Liver (tissue), 10 donors: ENCODE measurements at places on chromosomes 7 and 10. TPM values are rescaled to one million over a fixed set of nuclear protein-coding genes. Genes with fewer than 3 reads are reported as not detected.

GRCh38 chr10:103123282-103124024 is 69.6 kb downstream of the NT5C2 start:
- H3K4me3 ChIP-seq, result no peak overlapping the region
- no peaks in the 10 kb centered on the region for H3K27me3 ChIP-seq
- H3K4me1 ChIP-seq, result peaks cover 48% of the 10 kb centered on the region
- peak overlapping the region; percentile 48 for H3K27ac ChIP-seq

HOXA5 gene
- total RNA-seq, result 2.1 TPM

GRCh38 chr7:148327379-148327778 is 263.2 kb upstream of the C7orf33 start:
- H3K4me1 ChIP-seq, result no peaks in the 10 kb centered on the region
- H3K27me3 ChIP-seq, result no peaks in the 10 kb centered on the region
- DNase-seq, result no peak
- no peak overlapping the region for H3K4me3 ChIP-seq
- no peak overlapping the region for H3K27ac ChIP-seq

- H3K4me3 ChIP-seq, result no peak overlapping the region
- no peak overlapping the region for H3K27ac ChIP-seq
- H3K4me1 ChIP-seq, result no peaks in the 10 kb centered on the region
- DNase-seq, result no peak
- no peaks in the 10 kb centered on the region for H3K36me3 ChIP-seq
These were observed 53.3 kb upstream of the SAMD8 start for GRCh38 chr10:75058161-75058560.

DNA sequence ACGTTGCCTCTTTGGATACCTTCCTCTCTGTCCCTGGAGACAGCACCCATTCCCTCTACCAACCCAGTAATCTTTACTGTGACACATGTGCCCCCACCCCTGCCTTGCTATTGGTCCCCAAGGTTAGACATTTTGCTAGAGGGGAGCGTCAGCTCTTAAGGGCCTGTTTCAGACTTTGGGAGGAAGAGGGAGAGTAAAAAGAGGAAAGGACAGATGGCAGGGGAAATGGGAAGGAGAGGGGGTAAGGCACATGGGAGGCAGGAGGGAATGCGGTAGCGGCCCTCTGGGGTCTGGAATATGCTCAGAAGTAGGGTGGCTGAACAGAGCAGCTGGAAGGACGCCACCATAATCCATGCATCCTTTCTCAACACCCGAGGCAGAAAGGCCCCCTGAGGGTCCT is 12.2 kb downstream of the BLNK start:
- H3K4me1 ChIP-seq, result peaks cover 26% of the 10 kb centered on the region
- DNase-seq, result no peak
- no peak overlapping the region for H3K4me3 ChIP-seq
- H3K27me3 ChIP-seq, result no peaks in the 10 kb centered on the region
- H3K27ac ChIP-seq, result no peak overlapping the region

- H3K4me1 ChIP-seq, result no peaks in the 10 kb centered on the region
- H3K27me3 ChIP-seq, result no peaks in the 10 kb centered on the region
- H3K4me3 ChIP-seq, result no peak overlapping the region
- H3K36me3 ChIP-seq, result no peaks in the 10 kb centered on the region
- H3K27ac ChIP-seq, result no peak overlapping the region
These were observed 29.1 kb downstream of the GPRIN2 start for GRCh38 chr10:46527241-46527811.

GRCh38 chr7:520503-521161 is 986 bp upstream of the PDGFA start:
- no peak overlapping the region for H3K4me3 ChIP-seq
- no peak for DNase-seq
- peak overlapping the region; percentile 60 for H3K27ac ChIP-seq
- H3K27me3 ChIP-seq, result peaks cover 3% of the 10 kb centered on the region
- H3K4me1 ChIP-seq, result peaks cover 18% of the 10 kb centered on the region
- H3K36me3 ChIP-seq, result no peaks in the 10 kb centered on the region

- no peaks in the 10 kb centered on the region for H3K4me1 ChIP-seq
- peaks cover 8% of the 10 kb centered on the region for H3K36me3 ChIP-seq
- no peak overlapping the region for H3K4me3 ChIP-seq
- H3K27ac ChIP-seq, result no peak overlapping the region
- H3K27me3 ChIP-seq, result no peaks in the 10 kb centered on the region
These were observed 33.9 kb downstream of the RCC1L start for GRCh38 chr7:75039709-75040108.

DNA sequence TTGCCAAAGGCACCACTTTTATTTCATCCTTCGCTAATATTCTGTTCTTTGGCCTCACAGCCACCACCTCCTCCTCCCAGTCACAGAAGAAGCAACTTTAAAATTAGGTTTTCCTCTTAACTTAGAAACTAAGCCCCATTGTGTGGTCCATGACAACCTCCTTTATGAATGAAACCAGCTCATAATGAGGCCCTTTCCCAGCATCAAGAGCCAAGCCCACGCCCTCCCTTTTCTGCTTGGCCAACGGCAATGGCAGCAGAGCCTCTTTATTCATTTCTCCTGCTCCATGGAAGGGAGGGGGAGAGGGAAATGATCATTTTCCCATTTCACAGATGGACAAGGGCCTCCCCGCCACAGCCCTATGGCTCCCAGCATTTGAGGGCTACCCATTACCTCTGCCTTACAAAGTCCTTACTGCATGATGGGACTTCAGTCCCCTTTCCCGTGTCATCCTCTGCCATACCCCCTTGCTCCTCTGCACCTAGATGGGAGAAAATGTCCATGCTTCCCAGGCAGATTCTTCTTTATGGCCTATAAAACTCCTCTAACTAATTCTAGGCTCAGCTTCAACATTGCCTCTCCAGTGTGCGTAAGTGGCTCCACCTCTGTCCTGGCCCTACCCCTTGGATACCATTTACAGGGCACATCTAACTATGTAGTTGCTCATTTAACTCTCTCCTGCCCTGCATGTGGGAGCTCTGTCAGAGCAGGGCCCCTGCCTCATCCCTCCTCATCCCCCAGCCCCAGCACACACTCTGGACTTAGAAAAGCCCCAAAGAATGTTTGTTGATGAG is 475.5 kb downstream of the RPS24 start:
- no peak overlapping the region for H3K27ac ChIP-seq
- H3K36me3 ChIP-seq, result no peaks in the 10 kb centered on the region
- H3K4me3 ChIP-seq, result no peak overlapping the region
- H3K27me3 ChIP-seq, result no peaks in the 10 kb centered on the region
- no peaks in the 10 kb centered on the region for H3K4me1 ChIP-seq

- no peak for DNase-seq
- H3K4me1 ChIP-seq, result peaks cover 4% of the 10 kb centered on the region
- H3K4me3 ChIP-seq, result no peak overlapping the region
- no peaks in the 10 kb centered on the region for H3K36me3 ChIP-seq
- H3K27me3 ChIP-seq, result no peaks in the 10 kb centered on the region
These were observed 535.0 kb downstream of the TNS3 start for GRCh38 chr7:47046949-47047348.

- H3K4me3 ChIP-seq, result no peak overlapping the region
- H3K36me3 ChIP-seq, result no peaks in the 10 kb centered on the region
- peaks cover 9% of the 10 kb centered on the region for H3K4me1 ChIP-seq
- peak; percentile 58 for DNase-seq
- H3K27ac ChIP-seq, result peak overlapping the region; percentile 70
- no peaks in the 10 kb centered on the region for H3K27me3 ChIP-seq
These were observed 2.4 kb upstream of the COBL start for GRCh38 chr7:51318886-51319579.

GRCh38 chr7:106139265-106140251 is 27.4 kb upstream of the SYPL1 start:
- H3K27ac ChIP-seq, result peak overlapping the region; percentile 33
- no peak for DNase-seq
- H3K36me3 ChIP-seq, result no peaks in the 10 kb centered on the region

GRCh38 chr10:132514821-132515520 is 22.6 kb upstream of the INPP5A start:
- no peak overlapping the region for H3K27ac ChIP-seq
- peaks cover 17% of the 10 kb centered on the region for H3K4me1 ChIP-seq
- H3K27me3 ChIP-seq, result no peaks in the 10 kb centered on the region

SEMA3D gene
- 1.2 TPM for total RNA-seq

C10orf95 gene
- not detected for total RNA-seq

TMEM270 gene
- total RNA-seq, result not detected

SLC26A3 gene
- total RNA-seq, result under 0.01 TPM

- H3K27me3 ChIP-seq, result no peaks in the 10 kb centered on the region
- DNase-seq, result no peak
- H3K4me1 ChIP-seq, result peaks cover 3% of the 10 kb centered on the region
- no peak overlapping the region for H3K4me3 ChIP-seq
- peak overlapping the region; percentile 48 for H3K27ac ChIP-seq
These were observed 21.9 kb upstream of the CREB3L2 start for GRCh38 chr7:138023618-138024342.

- H3K27ac ChIP-seq, result no peak overlapping the region
- no peaks in the 10 kb centered on the region for H3K36me3 ChIP-seq
- H3K4me3 ChIP-seq, result no peak overlapping the region
- H3K4me1 ChIP-seq, result peaks cover 1% of the 10 kb centered on the region
- DNase-seq, result no peak
These were observed 99.0 kb upstream of the NMT2 start for GRCh38 chr10:15267496-15267895.

GHRHR gene
- not detected for total RNA-seq

CRPPA gene
- 3.7 TPM for total RNA-seq

PIP gene
- not detected for total RNA-seq

CLDN12 gene
- total RNA-seq, result 23.6 TPM

PON3 gene
- total RNA-seq, result 256 TPM

GRCh38 chr10:61159253-61159652 is 215.3 kb upstream of the RHOBTB1 start:
- no peak overlapping the region for H3K4me3 ChIP-seq
- no peak for DNase-seq

GRCh38 chr7:115240242-115240641 is 318.3 kb downstream of the MDFIC start:
- H3K27me3 ChIP-seq, result no peaks in the 10 kb centered on the region
- H3K27ac ChIP-seq, result no peak overlapping the region
- no peak for DNase-seq
- H3K4me3 ChIP-seq, result no peak overlapping the region

GRCh38 chr7:27114881-27115220 is 12.4 kb upstream of the HOXA2 start:
- peaks cover 3% of the 10 kb centered on the region for H3K4me1 ChIP-seq
- no peak overlapping the region for H3K4me3 ChIP-seq
- H3K36me3 ChIP-seq, result no peaks in the 10 kb centered on the region
- H3K27ac ChIP-seq, result peak overlapping the region; percentile 70

DNA sequence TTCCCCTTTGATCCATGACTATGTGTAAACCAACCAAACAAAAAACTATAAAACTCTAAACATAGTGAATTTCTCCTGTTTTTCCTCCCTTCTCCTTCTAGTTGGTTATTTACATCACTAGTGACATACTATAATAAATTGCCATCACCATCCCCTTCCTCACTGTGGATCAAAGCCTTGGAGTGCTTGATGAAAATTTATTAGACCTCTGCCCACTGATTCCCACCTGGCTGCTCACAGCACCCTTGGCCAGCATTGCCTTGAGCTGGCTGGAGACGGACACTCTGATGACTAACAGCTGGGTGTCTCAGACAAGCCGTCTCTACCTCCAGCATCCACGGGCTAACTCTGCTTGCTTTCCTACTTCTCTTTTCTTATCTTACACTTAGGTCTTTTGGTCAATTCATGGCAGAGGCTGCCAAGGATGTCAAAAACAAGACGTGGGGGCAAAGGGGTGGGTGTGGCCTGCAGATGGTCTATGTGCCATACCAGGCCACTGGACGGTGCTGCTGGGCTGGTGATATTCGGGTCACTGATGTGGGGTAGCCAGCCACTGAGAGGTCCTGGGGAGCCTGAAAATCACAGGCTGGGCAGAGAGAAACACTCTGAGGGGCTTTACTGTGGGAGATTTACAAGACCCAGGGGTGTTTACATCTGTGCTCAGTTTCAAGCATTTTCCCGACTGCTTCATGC is 207.8 kb downstream of the TAX1BP1 start:
- H3K27me3 ChIP-seq, result no peaks in the 10 kb centered on the region
- H3K4me1 ChIP-seq, result no peaks in the 10 kb centered on the region
- no peak overlapping the region for H3K27ac ChIP-seq
- no peak overlapping the region for H3K4me3 ChIP-seq
- no peak for DNase-seq

GRCh38 chr7:153616711-153617325 is 435.4 kb upstream of the DPP6 start:
- no peak overlapping the region for H3K4me3 ChIP-seq
- no peaks in the 10 kb centered on the region for H3K27me3 ChIP-seq
- no peaks in the 10 kb centered on the region for H3K4me1 ChIP-seq

- no peak for DNase-seq
- no peak overlapping the region for H3K4me3 ChIP-seq
- H3K4me1 ChIP-seq, result no peaks in the 10 kb centered on the region
These were observed 87.6 kb upstream of the IL6 start for GRCh38 chr7:22639396-22639795.
